ENCODE measurements at places on chromosomes 4 and X.

DNA sequence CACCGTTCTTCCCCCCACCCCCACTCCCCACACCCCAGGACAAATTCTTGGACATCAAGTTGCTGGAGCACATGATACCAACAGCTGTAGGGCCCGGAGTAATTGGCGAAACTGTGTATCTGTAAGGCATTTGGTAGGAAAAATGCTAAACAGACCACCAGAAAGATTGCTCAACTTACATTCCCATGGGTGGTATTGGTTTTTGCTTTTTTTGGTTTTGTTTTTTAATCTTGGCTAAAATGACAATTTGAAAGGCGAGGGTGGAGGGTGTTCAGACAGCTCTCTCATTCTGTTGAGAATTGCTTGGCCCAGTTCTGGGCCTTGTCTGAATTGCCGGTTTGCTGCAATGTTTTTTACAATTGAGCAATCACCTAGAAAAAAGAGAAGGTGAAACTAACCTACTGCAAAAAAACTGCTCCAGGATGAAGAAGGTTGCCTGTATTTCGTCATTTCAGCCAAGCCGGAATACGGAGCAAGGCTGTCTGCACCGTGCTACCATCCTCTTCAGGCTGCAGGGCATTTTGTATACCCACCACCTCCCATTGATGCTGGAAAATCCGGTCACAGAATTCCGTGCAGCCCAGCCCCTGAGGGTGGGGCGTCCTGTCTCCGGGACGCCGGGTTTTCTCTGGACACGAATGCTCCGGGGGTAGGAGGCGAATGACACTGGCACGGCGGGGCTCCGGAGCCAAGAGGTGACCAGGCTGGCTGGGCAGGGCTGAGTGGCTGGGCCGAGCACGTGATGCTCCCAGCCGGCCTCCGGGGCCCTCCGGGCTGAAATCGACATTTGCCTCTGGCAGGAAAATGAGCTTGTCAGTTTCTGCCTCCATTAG, at the start of gene CLCN4:
CLCN4 (plus strand) TSS at position 777 of the 833 bp plus-strand sequence. CDS start 28,058 bp downstream, outside the sequence.
- DNase-seq = no peak

DNA sequence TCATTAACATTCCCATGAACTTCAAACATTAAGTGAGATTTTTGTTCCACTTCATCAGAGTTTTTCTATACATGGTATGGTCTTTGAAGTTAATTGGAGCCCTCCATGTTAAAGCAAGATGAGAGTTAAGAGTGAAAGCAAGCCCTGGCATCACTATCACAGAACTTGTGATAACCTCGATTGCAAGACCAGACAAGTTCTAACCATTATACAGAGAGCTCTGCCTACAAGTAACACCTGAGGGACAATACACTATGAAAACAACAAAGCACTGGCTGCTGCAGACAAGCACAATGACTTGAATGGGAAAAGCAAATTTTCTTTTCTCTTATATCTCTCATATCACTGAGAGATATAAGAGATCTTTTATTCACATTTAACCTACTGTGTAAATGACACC, 126.6 kb upstream of the GYPA start:
- no peak for DNase-seq

- no peak for DNase-seq
Observed at GRCh38 chr4:160265836-160266235, 1163.0 kb downstream of the RAPGEF2 start.

GRCh38 chrX:112851806-112852205, 11.2 kb upstream of the AMOT start:
- no peak for DNase-seq

DNA sequence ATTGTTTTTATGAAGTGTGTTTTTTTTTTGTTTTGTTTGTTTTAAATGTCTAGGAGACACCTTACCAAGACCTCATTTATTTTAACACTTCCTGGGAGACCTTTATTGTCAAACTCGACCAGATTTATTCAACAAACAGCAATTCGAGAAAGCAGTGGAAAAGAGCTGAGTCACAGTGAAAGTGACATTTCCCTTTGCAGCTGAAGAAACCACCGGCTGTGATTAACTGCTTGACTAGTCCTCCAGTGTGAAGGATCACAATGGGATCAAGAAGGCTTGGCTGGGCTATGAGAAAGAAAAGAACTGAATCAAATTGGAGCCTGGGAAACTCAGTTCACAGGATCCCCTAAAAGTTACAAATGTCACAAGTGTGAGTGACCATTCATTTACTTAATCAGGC, 11.9 kb upstream of the ADH7 start:
- DNase-seq = no peak

- no peak for DNase-seq
Observed at GRCh38 chrX:7704205-7704604, 138.8 kb upstream of the VCX start.

Data from CD4-positive, alpha-beta T cell treated with Interleukin-10 for 1 hour (primary cell).